ENCODE measurements at places on chromosomes 7 and 10.

GRCh38 chr10:121115154-121115553, 264.0 kb downstream of the WDR11 start:
- no peak for DNase-seq

GRCh38 chr10:13827076-13827797, 240.5 kb downstream of the PRPF18 start:
- no peak for DNase-seq

DNA sequence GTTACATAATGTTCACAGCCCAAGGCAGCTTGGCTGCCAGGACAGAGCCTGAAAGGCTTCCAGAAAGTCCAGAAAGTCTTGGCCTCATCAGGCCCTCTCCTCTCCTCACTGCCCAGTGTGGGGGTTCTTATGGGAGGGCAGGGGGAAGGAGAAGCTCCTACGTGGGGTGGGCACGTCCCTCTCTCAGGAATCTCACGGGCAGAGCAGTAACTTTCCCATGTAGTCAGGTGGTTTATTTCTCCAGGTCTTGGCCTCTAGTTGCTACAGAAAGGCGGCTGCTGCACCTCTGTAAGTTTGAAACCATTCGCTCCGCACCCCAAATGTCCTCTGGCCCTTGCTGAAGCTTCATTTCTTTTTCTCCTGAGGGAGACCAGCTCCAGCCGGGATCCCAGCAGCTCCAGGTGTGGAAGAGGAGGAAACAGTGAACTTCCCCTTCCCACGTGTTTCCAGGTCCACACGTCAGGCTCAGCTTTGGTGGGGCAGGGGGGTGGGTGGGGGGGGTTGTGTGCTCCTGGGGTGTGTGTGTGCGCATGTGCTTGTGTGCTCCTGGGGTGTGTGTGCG, 320.3 kb downstream of the WDR37 start:
- DNase-seq = no peak

DNA sequence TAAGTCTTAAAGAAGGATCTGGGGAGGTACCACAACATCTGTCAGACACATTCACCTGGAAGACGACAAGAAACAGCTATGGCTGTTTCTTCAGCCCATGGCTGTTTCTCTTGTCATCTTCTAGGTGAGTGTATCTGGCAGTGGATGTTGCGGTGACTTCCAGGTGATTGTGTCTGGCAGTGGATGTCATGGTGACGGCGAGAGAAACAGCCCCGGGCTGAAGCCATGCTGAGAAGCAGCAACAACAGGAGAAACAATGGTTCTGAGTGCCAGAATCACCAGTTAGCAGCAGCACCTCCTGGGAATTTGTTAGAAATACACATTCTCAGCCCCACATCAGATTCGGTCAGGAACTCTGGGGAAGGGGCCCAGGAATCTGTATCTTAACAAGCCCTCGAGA, 68.6 kb upstream of the SYPL1 start:
- DNase-seq = no peak

DNA sequence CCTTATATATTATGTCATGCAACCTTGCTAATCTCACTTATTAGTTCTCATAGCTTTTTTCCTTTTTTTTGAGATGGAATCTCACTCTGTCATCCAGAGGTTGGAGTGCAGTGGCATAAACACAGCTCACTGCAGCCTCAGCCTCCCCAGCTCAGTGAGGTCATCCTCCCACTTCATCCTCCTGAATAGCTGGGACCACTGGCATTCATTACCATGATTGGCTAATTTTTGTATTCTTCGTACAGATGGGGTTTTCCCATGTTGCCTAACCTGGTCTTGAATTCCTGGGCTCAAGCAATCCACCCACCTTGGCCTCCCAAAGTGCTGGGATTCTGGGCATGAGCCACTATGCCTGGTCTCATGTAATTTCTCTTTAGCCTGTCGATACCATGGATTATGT, 89.1 kb upstream of the TRIM24 start:
- no peak for DNase-seq

- DNase-seq = peak; percentile 55
These were observed 72.0 kb downstream of the SLC37A3 start for GRCh38 chr7:140326116-140326928.

DNA sequence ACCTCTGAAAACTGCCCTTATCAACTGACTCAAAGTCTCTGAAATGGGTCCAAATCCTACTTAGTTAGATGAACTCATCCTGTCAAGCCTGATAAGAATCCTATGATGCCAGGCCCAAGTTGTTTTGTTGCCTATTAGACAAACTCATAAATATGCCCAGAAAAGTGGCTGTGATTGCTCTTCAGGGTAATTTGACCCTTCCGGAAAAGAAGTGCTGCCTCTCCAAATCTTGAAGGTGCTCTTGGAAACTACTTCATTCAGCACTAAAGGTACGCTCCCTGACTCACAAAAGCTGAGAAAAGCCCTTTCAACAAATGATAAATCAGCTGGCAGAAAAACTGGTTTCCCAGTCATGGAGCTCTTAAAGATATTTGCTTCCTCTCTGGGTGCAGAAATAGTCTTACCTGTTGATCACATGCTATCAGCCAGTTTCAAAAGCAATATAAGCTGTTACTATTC, 6.7 kb downstream of the IFIT5 start:
- DNase-seq = no peak

GRCh38 chr7:131027287-131027773, 293.3 kb upstream of the KLF14 start:
- peak; percentile 47 for DNase-seq

DNA sequence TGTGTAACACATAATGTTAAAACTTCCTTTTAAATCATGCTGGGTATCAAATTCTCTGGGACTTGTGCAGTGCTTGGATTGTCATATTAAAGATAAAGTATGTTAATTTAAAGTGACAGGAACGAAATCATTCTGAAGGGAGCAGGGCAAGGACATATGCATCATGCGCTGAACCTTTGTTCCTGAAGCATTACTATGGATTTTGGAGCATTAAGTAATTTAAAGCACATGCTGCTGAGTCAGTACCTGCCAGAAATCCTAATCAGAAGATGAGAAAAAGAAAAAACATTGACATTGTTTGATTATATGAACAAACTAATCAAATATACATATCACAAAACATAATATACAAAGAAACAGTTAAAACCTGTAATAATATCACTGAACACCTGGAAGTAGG, 101.4 kb downstream of the MICU1 start:
- DNase-seq = no peak

DNA sequence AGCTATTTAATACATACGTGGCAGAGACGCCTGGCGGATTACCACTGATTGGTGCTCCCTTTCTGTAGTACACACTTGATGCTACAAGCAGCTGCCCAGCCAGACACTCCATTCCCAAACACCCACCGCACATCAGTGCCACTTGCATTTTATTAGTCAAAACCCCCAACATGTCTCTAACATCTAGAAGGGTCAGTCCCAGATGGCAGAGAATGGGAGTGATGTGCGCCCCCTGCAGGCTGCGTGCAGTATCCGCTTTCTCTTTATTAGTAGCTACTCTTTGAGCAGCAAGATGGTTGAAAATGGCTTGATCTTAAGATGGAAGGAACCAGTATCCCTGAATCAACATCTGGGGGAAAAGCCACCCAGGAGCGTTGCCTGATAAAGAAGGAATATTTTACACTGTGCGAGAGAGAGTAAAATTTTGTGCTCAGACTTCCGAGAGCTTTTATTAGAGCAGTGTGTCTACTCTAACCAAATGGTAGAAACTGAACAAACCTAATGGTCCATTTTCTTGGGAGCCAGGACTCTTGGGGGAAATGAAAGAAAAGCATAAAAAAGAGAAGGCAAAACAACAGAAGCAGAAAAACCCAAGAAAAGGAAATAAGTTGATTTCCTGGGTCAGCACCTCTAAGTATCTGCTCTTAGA, 78.3 kb downstream of the ST8SIA6 start:
- DNase-seq = no peak

DNA sequence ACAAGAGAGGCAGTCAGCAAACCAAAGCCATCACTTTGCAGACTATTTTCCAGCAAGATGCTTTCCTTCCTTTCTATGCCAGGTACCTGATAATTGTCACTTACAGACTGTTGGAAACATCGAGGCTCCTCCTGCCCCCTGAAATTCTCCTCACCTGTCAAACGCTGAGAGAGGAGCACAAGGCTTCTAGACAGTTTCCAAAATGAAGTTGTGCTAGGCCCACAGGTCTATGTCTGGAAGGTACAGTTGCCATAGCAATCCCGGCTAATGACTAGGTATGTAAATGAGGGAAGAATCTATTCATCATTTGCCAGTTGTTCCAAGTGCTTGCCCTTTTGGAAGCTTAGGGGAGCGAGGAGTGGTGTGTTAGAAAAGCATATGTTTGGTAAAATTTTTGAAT, 334.4 kb downstream of the CALN1 start:
- no peak for DNase-seq

DNA sequence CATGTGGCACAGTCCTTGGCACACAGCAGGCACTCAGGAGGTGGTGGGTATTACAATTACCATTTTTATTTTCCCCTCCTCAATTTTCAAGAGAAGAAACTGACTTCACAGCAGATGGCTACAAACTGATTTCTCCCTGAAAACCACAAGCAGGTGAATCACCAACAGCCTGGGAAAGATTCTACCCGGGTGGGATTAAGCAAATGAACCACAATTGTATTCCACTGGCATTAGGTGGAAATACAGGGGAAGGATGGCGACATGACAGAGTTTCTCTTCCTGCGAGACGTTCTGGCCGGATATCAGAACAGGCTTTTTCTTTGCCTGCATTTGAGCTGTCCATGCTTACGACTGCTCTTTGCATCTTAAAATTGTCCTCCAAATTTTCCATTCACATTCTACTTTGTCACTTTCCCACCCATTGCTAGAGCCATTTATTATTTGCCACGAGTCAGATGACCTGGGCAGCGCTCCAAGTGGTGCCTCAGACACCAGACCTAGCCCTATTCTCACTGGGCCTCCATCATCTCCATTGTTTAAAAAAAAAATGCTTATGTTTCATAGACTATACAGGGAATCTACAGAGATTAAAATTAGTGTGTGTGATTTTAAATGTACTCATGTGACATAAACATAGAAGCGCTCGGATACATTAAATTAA, 4.6 kb downstream of the DENND11 start:
- no peak for DNase-seq

- no peak for DNase-seq
These were observed 5.6 kb upstream of the VWA2 start for GRCh38 chr10:114233482-114233881.

DNA sequence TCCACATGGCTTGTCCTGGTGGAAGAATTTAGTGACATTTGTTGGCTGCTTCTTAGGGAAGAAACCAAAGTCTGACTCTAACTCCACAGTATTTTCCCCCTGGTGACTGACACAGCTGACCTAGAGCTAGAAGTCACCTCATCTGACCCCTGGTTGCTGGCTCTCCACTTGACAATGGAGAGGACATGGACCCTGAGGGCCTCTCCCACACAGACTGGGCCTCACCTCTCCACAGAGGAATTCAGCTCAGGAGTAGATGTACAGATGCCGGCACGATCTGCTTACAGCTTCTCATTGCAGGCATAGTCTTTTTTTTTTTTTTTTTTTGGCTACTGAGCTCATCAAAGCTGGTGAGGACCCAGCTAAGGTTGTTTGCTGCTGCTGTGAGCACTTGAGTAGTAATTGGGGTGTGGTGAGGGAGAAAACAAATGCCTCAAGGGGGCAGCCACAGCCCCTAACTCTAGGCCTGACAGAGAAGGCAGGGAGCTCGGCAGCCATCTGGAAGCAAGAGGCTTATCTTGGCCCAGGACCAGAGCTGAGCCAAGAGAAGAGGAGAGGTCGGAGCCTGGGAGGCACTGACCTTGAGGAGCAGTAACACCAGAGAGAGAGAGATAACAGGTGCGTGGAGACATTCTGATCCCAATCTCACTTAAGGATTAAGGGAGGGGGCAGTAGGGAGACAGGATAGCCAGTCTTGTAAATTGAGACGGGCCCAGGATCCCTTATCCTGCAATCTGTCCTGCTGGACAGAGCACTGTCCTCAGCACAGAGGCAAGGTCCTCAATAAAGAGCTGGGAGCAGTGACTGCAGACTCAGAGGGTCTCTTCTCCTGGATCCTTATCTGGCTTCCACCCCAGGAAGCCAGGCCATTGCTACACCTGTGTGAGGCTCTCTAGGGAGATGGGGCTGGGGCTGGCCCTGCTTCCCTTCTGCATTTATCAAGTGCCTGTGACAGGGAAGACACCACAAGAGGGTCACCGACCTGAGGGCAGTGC, 9.4 kb downstream of the PRSS58 start:
- no peak for DNase-seq

- DNase-seq = no peak
These were observed 370.0 kb upstream of the IGFBP3 start for GRCh38 chr7:46291050-46291438.

GRCh38 chr7:11274074-11274473, 300.4 kb downstream of the PHF14 start:
- DNase-seq = no peak

GRCh38 chr10:12839941-12840611, 161.4 kb downstream of the CCDC3 start:
- DNase-seq = no peak

GRCh38 chr10:59654007-59654406, 55.6 kb downstream of the SLC16A9 start:
- DNase-seq = no peak

DNA sequence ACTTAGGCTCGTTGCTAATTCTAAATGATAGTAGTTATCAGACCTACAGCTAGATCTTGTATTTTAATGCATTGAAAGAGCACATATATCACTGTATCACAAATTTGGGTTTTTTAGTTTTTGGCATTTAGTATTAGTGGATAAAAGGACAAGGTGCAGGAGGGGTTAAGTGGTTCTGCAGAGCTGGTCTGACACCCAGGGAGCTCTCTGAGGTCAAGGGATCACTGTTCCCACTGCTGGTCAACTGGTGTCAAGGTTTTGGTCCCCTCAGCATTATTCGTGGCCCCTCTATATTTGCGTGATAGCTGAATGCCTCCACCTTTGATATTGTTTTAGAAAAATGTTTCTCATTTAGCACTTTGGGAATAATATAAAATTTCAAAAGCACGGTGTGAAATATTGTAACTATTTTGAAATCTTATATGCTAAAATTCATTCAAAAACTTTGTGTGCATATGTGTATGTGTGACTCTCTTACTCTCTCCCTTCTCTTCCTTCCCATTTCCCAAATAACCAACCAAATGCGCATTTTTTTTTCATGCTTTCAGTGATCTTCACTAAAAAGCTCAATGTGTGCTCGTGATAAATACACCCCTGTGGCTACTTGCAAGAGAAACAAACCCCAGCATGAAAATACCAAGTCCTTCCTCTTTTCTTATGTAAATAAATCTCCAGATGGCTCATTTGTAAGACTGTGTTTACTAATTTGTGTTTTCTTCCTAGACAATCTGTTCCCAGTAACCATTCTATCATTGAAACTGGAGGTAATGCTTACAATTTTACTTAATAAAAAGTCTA, 309.2 kb downstream of the FGFR2 start:
- no peak for DNase-seq

GRCh38 chr10:91088300-91089140, 131.9 kb upstream of the PCGF5 start:
- DNase-seq = peak; percentile 18

- no peak for DNase-seq
These were observed 2.2 kb upstream of the CLEC5A start for GRCh38 chr7:141949021-141949420.

DNA sequence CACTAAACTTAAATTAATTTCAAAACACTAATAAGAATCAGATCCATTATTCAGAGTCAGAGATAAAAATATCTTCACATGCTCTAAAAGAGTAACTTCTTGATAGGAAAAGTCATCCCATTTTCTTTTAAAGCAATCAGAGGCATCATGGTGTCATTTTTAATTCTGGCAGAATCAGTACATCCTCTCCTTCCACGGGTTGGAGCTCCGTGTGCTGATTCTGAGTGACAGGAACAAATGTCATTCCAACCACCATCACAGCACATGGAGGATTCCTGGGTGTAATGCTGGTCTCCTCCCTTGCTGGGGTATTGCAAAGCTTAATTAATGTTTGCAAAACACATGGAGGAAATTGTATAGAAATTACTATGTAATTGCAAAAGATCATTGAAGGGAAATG, 114.5 kb upstream of the IMMP2L start:
- no peak for DNase-seq
